ENCODE measurements at places on chromosomes 4 and X.

- H3K27ac ChIP-seq, result no peak overlapping the region
- H3K27me3 ChIP-seq, result no peaks in the 10 kb centered on the region
- no peaks in the 10 kb centered on the region for H3K36me3 ChIP-seq
- H3K4me1 ChIP-seq, result no peaks in the 10 kb centered on the region
- H3K4me3 ChIP-seq, result no peak overlapping the region
Observed at GRCh38 chr4:36687681-36688080, 406.3 kb downstream of the DTHD1 start.

- no peak overlapping the region for H3K4me3 ChIP-seq
- DNase-seq, result no peak
- H3K4me1 ChIP-seq, result no peaks in the 10 kb centered on the region
- no peaks in the 10 kb centered on the region for H3K27me3 ChIP-seq
Observed at GRCh38 chr4:174537634-174538033, 15.3 kb upstream of the HPGD start.

DNA sequence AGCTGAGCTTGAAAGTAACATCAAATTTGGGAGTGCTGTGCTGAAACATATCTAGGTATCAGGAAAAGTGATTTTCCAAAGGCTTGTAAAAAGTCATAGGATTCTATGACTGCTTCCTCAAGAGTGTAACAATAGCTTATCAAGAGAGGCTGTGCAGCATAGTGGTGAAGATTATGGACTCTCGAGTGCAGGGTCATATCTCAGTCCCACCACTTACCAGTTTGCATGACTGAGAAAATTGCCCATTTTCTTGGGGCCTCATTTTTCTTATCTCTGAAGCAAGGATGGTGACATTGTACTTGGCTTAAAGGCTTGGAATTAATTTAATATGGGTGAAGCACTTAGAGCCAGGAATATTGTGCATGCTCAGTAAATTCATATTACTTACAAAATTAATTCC lies 57.2 kb downstream of the AFF1 start:
- no peak overlapping the region for H3K27ac ChIP-seq
- no peaks in the 10 kb centered on the region for H3K27me3 ChIP-seq
- no peak for DNase-seq
- H3K4me3 ChIP-seq, result no peak overlapping the region
- peaks cover 6% of the 10 kb centered on the region for H3K36me3 ChIP-seq
- peaks cover 3% of the 10 kb centered on the region for H3K4me1 ChIP-seq

- H3K4me3 ChIP-seq, result no peak overlapping the region
- H3K4me1 ChIP-seq, result peaks cover 9% of the 10 kb centered on the region
- peaks cover 58% of the 10 kb centered on the region for H3K27me3 ChIP-seq
- no peak for DNase-seq
Observed at GRCh38 chr4:94762326-94762725, 4.6 kb downstream of the BMPR1B start.

DNA sequence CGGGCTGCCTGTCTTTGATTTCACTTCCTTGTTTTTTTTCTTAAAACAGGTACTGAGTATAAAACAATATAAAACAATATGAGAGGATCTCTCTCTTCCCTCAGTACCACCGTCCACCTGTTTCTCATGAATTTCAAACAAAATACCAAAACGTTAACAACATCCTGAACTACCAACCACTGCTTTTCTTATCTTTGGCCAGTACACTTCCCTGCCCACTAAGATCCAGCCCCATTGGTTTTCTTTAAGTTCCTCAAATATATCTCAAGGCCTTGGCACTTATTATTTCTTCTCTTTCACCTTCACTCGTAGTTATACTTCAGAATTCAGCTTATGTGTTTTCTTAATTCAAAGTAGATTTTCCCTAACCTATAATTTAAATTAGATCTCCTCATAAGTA lies 370.2 kb upstream of the GRIA3 start:
- DNase-seq, result no peak
- H3K4me1 ChIP-seq, result no peaks in the 10 kb centered on the region
- H3K27ac ChIP-seq, result no peak overlapping the region

DNA sequence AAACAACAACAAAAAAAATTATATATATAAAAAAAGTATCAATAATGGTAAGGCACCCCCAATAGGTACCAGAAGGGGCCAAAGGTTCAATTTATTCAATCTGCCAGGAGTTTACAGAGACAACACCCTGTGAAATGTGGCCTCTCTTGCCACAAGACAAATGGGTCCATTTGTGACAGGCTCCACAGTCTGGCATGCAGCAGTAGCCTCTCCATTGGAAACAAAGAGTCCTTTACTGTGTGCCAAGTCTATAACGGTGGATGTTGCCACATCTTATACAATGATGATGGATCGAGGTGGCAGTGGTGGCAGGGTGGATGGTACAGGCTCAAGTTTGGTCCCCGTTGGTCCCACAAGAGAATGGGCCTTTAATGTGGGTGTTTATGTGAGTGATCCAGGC lies 70.1 kb upstream of the SH3RF1 start:
- no peaks in the 10 kb centered on the region for H3K36me3 ChIP-seq
- DNase-seq, result no peak
- H3K4me3 ChIP-seq, result no peak overlapping the region
- H3K27me3 ChIP-seq, result no peaks in the 10 kb centered on the region
- no peak overlapping the region for H3K27ac ChIP-seq
- no peaks in the 10 kb centered on the region for H3K4me1 ChIP-seq

DNA sequence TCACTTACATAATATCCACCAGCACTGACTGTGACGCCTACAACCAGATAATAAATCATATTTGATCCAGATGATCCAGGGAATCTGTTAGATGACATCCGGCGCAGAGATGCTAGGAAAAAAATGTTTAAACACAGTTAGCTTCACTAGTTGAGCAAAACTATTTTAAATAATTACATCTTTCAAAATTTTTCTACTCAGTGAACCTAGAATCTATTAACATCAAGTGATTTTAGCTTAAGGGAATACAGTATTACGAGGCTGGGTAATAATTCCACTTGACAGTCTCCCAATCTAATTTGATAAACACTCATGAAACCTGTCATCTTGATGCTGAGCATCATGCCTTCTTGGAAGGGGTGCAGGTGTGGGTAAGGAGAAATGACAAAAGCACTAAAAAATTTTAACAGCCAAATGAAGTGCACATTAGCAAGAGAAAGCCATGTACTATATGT lies 4.7 kb downstream of the MGARP start:
- peaks cover 3% of the 10 kb centered on the region for H3K36me3 ChIP-seq
- no peak for DNase-seq
- H3K4me3 ChIP-seq, result no peak overlapping the region
- peaks cover 10% of the 10 kb centered on the region for H3K4me1 ChIP-seq

Data from naive thymus-derived CD8-positive, alpha-beta T cell (primary cell).